Smooth muscle cell of the brain vasculature (primary cell): ENCODE measurements at places on chromosomes 5 and 9.

DNA sequence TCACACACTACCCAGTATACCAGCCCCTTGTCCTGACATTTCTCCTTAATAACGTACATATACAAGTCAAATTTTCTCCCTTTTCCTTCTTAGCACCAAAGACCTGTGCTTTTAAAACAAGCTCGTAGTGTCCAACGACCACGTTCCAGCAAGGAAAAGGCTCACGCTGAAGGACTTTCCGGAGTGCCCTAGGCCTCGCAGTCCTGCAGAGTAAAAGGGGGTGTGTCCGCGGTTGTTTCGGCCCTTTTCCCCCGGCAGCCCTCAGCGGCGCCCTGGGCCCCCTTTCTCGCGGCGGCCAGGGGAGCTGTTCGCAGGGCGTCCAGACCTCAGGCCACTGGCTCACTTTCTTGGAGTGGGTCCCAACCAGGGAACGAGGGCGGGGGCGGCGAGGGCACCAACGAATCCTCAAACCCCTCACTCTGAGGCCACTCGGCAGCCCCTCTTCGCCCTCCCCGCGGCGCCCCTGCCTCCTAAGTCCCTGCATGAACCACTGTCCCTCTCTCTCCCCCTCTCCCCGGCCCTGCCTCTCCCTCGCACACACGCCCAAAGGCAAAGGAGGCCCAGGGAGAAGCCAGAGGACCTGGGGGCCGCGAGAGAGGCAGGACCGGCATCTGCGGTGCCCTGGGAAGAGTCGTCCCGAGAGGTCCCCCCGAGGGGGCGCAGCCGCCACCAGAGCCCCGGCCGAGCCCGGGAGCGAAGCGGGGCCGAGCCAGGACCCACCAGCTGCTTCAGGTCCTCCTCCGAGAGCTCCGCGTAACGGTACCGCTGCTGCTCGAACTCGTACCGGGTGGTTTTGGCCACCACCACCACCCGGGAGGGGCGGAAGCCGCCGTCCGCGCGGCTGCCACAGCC is 720 bp downstream of the NADK2 start:
- no peak for DNase-seq

DNA sequence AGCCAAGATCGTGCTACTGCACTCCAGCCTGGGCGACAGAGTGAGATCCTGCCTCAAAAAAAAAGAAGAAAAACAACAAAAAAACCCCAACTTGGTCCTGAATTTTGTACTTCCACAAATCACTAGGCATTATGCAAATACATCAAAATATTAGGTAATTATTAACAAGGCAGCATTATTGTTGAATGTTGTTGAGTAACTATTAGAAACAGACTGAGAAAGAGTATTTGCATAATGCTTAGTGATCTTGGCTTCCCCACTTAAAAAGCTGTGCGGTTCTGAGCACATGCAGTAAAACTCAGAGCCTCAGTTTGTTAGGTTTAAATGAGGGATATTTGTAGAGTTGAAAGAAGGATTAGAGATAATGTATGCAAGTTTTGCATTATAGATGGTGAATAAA is 64.2 kb downstream of the SCAMP1 start:
- DNase-seq, result no peak

DNA sequence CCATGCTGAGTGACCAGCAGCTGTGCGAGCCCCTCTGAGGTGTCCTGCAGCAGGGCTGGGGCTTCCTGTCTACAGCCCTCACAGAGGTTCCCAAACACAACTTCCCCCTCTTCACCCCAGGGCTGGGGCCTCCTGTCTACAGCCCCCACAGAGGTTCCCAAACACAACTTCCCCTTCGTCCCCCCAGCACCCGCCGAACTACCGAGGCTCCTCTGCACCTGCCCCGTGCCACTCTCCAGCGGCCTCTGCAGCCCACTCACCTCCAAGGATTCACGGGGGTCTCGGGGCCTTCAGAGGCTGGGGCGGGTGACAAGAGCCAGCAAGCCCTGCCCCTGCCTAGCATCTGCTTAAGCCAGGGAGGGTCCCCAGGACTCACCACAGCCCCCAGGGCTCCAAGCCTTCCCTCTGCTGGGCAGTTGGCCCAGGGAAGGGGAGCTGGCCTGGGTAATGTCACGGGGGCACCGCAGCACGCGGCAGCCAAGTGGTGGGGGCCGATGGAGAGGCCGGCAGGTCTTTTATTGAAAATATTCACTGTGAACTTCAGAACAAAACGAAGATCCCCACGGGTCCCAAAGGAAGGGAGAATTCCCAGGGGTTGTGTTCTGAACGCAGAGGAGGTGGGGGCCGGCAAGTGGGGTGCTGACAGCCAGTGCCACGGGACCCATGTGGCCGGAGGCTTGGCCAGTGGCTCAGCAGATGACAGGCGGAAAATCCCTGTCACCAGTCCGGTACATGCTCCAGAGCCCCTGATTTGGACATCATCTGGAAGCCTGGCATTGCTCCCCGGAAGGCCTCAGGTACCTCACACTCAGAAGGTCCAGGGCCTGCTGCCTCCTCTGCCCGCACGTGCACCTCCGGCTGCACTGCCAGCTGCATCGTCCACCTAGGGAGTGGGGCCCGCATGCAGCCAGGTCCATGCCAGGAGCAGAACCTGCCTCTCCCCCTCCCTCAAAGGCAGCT is 125.3 kb downstream of the ADAMTS2 start:
- no peak for DNase-seq

- DNase-seq, result no peak
These were observed 30.9 kb downstream of the MEGF10 start for GRCh38 chr5:127321465-127321864.

DNA sequence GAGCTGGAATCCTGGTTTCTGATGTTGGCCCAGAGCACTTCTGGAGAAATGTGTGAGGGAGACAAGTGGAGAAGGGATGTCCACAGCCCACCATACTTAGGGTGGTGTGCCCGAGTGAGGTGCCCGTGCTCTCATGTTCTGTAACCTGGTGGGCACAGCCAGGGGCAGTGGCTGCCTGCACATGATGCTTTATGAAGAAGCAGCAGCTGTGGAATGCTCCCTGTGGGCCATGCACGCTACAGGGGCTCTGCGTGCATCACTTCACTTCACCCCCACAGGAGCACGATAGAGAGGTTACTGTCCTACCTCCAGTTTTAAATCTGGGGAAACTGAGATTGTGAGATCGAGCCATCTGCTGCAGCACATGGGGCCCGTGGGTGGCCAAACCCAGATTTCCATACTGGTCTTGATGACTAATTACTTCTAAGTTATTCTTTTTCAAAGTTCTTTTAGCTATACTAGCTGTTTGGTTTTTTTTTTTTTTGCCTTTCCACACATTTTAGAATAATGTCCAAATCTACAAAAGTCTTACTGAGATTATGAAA is 441.6 kb downstream of the GADD45G start:
- DNase-seq, result no peak

GRCh38 chr5:179166886-179167841 is 107.0 kb downstream of the ZNF354C start:
- DNase-seq, result no peak

GRCh38 chr5:56409331-56410190 is 176.4 kb upstream of the ANKRD55 start:
- DNase-seq, result no peak

DNA sequence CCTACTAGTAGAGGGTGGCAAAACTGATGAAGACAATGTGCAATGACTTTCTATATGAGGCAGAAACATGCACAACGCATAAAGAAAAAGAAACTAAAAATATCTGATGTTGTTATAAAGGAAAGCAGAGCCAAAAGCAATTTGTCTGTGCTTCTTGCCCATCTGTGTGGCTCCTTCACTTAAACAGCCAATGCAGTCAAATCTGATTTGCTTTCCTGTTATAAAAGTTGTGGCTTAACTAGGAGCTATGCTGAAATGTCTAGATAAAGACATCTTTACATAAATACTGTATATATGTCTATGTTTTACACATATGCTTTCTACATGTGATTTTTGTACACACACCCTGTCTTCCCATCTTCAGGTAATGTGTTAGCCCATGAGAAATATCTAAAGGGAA is 508.2 kb downstream of the CETN3 start:
- DNase-seq, result no peak

DNA sequence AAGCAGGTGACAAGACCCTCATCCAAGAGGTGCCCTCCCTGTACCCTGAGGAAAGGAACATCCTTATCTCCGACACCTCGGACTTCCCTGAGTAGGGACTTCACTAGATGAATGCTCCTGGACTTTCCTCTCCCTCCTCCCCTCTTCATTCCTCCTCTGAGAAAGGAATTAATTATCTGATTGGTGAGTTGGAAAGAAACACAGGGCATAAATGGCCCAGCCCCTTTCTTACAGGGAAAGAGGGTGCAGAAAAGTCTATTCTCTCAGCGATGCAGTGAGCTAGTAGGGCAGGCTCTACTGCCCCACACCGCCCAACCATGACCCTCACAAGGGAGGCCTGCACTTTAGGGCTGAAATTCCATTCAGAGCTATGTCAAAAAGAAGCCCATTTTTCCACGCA is 87.5 kb downstream of the TTC39B start:
- no peak for DNase-seq

- DNase-seq, result no peak
These were observed 56.7 kb downstream of the APC start for GRCh38 chr5:112794410-112794809.

DNA sequence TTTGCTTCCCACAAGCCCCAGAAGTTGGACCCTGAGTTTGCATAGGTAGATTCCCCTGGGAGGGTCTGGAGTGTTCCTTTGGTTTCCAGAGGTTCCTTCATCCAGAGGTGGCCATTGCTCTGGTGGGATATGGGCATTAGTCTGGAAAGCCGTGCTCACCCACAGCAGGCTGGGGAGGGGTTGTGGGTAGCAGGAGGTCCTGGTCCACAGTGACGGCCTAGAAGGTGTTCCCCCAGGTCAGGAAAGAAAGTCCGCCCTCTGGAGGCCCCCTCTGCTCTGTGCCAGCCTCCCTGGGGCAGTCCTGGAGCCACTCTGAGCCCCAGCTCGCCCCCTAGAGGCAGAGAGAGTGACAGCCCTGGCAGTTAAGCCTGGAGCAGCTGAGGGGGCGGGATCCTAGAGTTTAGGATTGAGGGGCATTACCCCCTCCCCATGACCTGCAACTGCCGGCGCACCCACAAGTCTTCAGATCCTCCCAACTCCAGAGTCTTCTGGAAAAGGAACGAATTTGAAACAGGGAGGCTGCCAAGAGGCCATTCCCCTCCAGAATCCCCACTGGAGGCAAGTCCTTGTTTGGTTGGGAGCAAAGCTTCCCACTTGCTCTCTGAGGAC is 36.8 kb downstream of the NDST1 start:
- DNase-seq, result no peak

DNA sequence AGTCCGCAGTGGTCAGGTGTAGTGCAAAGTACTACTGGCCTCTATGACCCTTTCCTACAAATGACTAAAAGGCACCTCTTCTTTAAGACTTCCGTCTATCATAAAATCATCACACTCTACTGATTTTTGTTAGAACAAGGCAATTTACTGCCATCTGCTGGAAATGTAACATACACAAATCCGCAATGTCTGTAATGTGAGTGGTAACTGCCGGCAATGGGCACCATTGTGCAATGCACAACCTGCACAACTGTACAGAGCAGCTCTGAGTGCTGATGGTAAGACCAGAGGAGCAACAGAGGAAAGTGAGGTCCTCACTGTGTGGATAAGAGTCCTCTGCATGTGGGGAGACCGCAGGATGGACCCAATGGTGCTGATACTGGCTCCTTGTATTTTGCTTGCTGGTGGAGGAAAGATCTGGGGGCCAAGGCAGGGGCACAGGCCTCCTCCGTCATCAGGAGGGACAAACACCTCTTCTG is 103.7 kb downstream of the ATPSCKMT start:
- DNase-seq, result peak; percentile 2

DNA sequence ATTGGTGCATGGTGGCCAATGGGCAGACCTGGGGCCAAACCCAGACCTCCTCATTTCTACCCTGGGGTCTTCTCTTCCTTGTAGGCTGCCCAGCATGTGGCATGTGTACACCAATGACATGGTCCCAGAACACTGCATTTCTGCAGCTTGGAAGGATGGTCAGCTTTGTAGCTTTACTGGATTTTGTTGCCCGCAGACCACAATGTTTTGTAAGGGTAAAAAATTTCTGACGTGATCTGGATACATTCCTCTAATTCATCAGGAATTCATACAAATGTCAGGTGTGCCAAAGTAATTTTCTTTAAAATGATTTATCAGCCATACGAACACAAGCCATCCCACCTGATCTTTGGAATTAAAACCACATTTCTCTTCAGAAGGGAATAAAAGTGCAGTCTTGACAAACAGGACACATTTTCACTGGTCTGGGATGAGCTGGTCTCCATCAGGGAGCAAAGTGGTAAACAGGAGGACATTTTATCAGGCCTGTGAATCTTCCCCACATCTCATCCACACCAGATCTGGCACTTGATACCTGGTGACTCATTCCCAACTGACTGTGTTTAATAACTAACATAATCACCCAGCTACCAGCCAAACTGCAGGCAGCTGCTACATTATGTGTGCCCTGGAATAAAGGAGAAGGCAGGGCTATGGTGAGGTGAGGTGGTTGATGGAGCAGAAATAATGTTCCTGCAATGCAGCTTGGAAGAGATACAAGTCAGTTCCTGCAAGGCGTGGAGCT is 103.9 kb downstream of the SPOCK1 start:
- no peak for DNase-seq

DNA sequence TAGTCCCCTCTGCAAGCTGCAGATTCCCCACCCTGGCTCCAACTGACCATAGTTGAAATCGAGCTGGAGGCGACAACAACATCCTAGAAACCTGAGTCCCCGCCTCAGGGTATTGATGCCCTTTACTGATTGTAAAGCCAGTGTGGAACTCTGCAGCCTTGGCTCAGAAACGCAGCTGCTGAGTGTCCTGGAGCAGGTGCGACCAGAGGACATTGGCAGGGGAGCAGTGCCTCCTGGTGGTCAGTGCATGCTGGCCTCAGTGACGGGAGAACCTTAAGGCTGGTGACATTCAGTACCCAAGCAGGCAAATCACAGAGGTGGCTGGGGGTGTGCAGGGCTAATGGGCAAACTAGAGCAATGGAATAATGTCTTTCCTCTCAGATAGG is 20.4 kb upstream of the ZNF354B start:
- DNase-seq, result no peak

DNA sequence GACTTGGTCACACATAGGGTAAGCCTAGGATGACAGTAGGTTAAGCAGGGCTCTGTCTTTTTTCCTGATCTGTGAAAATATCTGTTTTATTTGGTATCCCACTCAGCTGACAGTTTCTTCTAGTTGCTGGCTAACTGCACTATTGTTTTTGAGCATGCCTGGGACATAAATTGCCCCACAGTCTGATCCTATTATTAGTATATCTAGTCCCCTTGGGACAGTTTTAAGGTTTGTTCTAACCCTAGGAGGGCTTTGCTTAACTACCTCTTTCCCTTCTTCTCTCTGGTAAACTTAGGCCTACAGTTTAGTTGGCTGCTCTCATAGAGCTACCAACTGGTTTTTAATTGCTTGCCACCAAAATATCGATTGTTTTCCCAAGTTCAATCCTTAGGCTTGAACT is 446.6 kb downstream of the ARHGEF28 start:
- DNase-seq, result no peak

DNA sequence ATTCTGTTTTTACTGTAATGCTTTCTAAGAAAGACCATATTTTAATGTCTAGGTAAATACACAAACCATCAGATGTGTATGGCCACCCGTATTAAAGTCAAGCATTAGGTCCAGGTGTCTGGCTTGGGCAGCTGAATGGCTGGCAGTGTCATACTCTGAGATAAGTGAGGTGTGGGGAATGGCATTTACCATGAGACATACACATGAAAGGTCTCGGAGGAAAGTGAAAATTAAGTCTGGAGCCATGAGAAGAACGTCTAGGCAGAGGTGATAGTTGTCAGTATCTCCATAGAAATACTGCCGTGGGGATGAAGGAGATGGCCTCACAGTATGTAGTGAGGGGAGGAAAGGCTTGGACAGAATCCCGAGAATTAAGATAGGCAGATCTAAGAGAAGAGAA is 164.3 kb downstream of the TLE4 start:
- no peak for DNase-seq
